ENCODE measurements at places on chromosomes 16 and 17.

DNA sequence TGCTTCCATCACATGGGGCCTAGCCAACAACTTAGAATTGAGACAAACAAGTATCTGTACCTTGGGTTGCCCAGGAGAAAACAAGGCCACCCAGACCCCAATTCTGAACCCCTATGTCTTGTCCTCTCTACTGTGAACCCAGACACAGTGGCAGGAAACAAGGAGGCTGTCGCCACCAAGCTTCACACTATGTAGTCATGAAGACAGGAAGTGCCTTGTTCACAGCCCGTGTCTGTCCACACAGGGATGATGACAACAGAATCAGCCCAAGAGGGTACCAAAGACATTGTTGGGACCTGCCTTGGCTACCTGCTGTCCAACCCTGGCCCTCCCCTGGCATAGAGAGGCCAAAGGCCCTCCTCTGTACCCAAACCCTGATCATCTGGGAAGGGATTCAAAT, 84.8 kb downstream of the CDYL2 start:
- DNase-seq, result no peak

- DNase-seq, result no peak
Observed at GRCh38 chr16:12547608-12547922, 256.1 kb downstream of the CPPED1 start.

DNA sequence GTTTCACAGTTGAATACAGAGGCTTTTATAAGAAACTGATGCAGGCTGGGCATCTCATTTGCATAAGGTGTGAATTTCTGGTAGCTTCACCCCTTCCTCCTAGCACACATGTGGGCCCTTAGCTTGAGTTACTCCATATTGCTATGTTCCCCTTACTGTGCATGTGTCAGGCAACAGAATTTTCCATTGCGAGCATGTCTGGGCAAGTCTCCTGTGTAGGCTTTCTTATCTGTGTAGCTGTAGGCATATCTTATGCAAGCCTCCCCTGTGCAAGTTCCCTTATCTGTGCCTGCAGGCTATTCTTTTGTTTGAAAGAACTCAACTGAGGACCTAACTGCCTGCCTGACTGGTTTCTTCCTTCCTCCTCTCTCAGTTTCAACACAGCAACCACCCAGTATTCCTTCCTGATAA, 597.4 kb upstream of the CDH5 start:
- no peak for DNase-seq

DNA sequence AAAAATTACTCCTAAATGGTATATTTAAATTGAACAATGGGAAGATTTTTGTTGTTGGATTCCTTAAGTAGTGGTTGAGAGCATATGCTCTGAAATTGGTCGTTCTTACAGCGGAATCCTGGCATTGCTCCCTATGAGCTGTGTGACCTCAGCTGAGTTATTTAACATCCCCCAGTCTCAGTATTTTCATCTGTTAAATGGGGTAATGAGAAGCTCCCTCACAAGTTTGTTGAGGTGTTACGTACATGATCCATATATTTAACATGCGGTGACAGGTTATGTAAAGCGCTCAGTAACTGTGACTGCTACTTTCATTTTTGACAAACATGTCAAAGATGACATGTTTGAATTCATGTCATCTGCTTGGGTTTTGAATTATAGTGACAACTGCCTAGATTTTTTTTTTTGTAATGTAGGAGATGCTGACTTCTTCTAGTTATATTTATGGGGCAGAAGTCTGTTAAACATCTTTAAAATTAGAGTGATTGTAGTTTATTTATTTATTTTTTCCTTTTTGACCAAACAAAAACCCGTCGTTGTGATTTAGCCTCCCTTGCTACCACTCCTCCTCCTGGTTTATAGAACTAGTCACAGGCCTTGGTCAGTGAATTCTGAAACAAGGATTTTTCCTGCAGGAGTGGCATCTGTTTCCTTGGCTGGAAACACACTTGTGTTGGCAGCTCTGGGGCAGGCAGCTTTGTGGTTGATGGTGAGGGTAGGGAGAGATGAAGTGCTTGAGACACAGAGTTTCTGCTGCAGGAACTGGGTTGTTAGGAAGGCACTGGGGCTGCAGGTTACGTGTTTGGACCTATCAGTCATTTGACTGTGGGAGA, 268.8 kb downstream of the SNX29 start:
- no peak for DNase-seq

- DNase-seq, result no peak
Observed at GRCh38 chr17:6554871-6555330, 1.5 kb downstream of the PITPNM3 start.

- DNase-seq, result no peak
Observed at GRCh38 chr17:66711401-66711800, 123.5 kb upstream of the CACNG5 start.

GRCh38 chr16:68411086-68411485, 37.2 kb downstream of the SMPD3 start:
- DNase-seq, result no peak

DNA sequence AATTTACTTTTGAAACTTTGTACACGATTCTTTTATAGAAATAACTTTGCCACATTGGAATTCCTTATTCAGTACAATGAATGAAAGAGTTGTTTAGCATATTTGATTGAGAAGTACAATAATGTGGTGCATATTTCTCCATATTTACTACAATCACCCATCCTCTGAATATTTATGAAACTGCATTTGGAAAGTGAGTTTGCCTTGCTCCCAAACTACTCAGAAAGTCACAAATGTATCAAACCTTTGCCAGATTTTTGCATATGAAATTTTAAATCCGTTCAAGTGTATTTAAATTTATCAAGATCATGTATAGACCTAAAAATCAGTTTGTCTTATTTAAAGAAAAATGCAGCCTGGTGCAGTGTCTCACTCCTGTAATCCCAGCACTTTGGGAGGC, 148.7 kb downstream of the CDH11 start:
- DNase-seq, result no peak

DNA sequence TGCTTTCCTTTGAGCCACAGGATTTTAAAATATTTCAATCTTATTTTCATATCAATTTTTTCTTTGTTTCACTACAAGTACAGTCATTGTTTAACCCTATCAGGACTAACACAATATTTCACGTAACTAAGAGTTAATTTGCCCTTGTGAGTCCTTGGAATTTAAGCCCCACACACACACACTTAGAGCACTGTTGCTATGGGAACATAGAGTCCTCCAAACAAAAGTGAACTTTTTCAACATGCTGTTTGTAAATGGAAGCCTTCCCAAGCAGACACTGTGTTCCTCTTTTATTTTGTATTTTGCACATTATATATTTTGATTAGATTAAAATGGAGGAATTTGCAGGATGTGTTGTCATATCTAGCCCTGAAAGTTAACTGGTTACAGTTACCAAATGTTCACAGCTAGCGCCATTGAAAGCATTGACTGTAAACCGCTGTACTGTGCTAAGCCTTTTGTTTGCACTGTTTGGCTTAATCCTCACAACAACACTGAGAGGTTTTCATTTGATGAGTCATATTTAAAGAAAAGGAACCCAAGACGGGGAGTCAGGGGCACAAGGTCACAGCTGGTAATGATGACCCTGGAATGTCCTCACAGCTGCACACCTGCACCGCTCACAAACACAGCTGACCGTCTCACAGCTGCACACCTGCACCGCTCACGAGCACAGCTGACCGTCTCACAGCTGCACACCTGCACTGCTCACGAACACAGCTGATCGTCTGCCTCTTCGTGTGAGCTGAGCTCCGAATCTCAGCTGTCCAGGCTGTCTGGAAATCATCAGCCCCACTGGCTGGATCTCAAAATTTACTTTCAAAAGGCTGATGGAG, 6.3 kb downstream of the HSBP1 start:
- DNase-seq, result no peak

GRCh38 chr17:15261802-15262290, 3.3 kb downstream of the PMP22 start:
- no peak for DNase-seq

GRCh38 chr16:77470851-77471250, 36.0 kb upstream of the ADAMTS18 start:
- DNase-seq, result no peak

- DNase-seq, result no peak
Observed at GRCh38 chr17:38940404-38940803, 15.0 kb downstream of the LASP1NB start.

GRCh38 chr16:85935974-85936760, 37.2 kb downstream of the IRF8 start:
- no peak for DNase-seq

- no peak for DNase-seq
Observed at GRCh38 chr17:73749337-73749823, 105.1 kb upstream of the SDK2 start.

DNA sequence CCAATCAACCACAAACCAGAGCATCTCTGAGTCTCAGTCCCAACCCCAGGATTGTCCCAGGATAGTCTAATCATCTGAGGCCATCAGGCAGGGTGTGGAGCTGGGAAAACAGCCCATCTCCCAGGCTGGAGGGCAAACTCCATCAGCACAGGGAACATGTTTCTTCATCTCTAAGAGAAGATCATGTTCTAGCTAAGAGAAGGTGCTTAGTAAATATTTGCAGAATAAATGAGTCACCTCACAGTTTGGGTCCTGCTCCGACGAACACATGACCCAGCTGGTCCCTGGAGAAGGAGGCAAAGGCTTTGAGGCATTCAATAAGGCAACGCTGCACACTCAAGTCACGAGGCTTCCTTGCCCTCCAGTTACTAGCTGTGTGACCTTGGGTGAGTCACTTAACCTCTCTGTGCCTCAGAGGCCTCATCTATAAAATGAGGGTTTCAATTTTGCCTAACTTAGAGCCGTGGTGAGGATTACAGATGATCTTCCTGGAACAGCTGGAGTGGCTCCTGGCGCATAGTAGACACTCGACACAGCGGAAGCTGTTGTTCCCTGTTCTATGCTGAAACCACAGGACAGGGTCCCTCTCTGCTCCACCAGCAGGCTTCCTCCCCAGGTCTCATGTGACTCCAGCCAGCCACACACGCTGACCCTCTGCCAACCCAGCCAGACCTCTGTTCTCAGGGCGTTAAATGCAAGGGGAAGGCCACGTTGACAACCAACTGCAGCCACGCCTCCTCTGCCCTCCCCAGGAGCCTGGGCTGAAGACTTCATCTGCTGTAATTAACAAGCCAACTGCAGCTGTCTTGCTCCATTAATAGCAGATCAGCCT, 10.3 kb upstream of the RPL38 start:
- no peak for DNase-seq

- DNase-seq, result no peak
Observed at GRCh38 chr17:42562388-42563142, 617 bp downstream of the COASY start.

DNA sequence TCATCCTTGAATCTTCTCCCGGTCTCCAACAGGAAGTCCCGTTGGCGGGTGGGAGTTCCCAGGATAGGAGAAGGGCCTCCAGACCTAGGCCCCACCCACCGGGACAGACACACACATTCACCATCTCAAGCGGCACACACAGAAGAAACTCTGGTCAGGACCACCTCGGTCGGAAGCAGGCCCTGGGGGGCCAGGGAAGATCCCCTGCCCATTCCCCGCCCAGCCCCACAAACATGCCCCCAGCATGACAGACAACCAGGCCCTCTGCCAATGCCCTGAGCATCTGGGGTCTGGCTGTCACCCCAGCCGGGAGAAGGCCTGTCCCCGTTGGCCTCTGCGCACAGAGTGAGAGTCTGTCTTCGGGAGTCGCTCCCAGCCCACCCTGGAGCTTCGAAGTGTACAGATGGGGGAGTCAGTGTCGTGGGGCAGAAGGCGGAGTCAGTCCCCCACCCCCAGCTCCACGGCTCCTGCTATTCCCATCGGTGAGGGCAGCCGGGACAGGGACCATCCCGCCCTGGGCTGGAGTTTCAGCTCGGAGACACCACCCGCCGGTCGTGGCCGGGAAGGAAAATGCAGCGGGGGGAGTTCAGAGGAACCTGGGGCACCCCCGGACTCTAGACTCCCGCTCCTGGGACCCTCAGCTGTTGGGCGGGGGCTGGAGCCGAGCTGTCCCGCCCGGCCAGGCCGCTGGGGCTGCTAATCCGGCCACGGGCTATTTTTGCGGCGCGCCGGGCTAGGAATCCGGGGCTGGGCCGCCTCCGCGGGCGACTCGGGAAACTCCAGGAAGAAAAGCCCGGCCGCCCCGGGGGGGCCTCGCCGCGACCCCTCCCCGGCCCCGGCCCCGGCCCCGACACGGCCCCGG, 660 bp downstream of the RHBDF1 start:
- no peak for DNase-seq

- DNase-seq, result no peak
Observed at GRCh38 chr16:88074041-88074440, 122.8 kb downstream of the BANP start.

GRCh38 chr17:1197379-1197778, 17.6 kb upstream of the ABR start:
- DNase-seq, result no peak

DNA sequence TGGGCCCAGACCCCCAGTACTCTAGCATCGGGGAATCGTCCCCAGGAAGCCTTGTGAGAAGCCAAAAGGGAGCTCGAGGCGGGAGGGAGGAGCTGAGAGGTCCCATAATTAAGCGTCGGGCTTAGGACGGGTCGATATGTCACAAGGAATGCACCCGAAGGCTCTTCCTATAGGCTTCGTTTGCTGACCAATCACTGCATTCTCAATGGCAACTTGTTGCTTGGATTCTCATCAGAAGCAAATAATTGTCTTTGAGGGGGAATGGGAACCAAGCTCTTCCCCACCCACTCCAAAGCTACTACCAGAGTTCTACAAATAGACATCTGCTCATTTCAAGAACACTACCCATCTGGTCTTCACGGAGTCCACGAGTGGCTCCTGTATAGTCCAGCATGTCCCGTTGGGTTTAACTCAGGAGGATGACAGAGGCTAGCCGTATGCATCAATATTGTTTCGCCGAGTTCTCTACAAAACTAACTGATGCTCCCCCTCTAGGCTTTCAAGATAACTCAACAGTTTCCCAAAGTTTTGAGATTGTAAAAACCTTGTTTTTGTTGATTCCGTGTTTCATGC, 628 bp upstream of the BLMH start:
- no peak for DNase-seq

DNA sequence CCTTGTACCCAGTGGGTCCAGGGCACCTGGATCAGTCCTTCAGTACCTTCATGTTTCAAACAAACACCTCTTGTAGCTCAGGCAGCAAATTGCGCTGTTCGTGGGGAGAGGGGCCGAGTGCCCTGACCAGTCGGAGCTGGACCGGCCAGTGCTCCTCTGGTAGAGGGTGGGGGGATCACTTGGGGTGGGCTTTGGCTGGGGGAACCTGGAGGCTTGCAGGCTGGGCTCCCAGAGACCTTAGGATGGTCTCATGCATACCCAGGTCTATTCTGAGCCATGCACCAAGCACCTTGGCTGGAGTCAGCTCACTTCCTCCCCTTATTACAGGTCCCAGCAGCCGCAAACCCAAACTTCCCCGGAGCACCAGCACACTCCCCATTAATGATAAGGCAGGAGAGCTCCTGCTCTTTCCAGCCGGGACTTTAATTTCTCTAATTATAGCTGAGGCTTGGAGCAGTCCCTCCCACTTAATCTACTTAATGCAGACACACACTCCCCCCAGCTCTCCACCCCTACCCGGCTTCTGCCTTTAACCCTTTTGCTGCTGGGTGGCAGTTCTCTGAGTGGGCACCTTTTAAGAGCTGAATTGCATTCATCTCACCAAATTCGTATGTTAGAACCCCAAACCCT, 26.3 kb upstream of the MGAT5B start:
- DNase-seq, result peak; percentile 61

GRCh38 chr16:50835358-50836060, 93.6 kb downstream of the CYLD start:
- DNase-seq, result no peak

Data from NCI-H2081 treated with DMSO at 0.1 percent for 48 hours (cell line).